Astrocyte of the hippocampus (primary cell): ENCODE measurements at places on chromosomes 4 and X.

- no peak for DNase-seq
These were observed 54.7 kb upstream of the LAS1L start for GRCh38 chrX:65589304-65589703.

DNA sequence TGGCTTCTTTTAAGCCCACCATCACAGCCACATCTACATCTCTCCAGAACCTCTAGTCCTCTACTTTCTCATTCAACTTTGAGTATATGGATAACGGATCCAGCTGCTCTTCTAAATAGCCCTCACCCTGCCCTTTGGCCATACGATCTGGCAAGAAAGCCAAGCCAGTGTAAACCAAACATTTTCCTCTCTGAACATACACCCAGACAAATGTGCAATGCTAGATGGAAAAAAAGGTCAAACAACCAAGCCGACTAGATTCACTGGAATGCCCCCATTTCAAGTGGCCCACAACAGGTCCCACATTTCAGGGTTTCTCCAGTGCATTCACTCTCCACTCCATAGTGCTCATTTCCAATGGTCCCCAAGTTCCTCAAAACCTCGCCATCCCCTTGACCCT is 24.0 kb downstream of the USP46 start:
- no peak for DNase-seq

DNA sequence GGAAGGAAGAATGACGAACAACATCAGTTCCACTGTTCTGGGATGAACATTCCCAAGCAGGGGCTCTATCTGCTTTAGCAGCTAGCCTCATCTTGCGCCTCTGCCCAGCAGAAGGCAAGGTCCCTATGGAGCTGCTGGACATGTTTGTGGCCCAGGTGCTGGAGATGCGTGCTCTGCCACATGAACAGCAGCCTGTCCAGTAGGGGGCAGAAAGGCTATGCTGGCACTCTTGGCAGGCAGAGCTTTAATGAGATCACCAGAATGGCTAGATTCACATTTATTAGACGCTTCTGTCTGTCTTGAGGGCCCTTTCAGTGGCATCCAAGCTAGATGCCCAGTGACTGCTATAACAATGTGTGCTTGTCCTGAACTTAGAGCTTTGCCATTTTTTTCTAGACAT is 1826.0 kb downstream of the STIM2 start:
- DNase-seq, result peak; percentile 40

DNA sequence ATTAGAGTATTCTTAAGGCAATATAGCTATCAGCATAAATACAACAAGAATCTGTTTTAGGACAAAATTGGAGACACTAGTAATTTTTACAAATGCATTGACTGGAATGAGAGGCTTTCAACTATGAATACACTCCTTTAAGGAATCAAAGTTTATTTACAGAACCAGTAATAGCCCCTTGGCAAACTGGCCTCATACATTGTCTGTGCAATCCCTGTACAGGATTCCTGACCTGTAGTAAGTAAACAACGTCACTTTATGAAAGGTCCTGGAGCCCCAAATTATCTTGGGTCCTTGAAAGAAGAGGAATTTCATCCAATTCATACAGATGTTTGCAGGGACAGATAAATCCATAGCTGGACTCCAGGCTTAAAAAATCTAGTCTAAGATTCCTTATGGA is 25.4 kb upstream of the CXCL3 start:
- no peak for DNase-seq

DNA sequence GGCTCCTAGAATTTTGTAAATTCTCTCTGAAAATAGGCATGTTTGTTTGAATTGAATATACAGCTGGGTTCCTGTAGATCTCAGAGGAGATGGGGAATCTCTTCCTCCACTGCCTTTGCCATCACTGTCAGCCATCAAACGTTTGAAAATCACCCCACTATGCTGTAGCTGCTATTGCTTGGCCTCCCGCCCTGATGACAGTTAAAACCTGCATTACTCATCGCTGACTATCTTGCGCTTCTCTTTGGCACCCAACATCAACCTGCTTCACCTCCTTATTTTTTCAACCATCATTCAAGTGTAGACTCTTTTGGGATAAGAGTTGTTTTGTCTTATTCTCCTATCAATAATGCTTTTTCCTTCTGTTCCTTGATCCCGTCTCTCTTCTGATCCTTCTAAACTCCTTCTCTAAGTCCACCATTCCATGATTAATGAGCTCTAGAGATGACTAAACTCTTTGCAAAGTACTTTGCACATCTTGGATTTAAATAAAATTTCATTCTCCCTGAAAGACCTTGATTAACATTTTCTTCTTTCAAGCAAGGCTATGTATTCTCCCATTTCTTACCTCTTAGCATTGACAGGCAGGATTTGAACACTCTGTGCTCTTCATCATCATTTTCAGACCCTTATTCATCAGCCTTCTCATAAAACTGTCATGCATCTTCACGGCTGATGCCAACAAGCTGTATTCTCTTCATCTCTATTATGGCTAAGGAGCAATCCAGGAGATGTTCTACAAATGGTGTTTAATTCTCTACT is 133.0 kb downstream of the SNCA start:
- no peak for DNase-seq

DNA sequence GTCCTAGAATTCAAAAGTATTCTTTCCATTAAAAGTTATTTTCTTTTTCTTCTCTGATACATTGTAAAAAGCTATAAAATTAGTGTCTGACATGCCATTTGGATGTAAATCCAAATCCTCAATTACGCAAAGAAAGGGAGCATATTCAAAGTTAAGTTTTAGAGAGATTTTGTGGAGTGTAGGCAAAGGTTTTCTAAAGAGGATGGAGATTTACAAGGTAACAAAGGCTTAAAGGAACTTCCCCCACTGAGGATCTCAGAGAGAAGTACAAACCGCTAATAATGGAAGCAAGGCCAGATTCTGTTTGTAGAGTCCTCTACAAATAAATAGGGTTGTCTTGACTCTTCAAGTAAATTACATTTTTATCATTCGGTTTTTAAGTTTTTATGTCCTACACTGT is 91.0 kb upstream of the MAPK10 start:
- DNase-seq, result no peak

- no peak for DNase-seq
These were observed 17.3 kb downstream of the SUV39H1 start for GRCh38 chrX:48713847-48714246.

- no peak for DNase-seq
These were observed 39.5 kb upstream of the RBMX start for GRCh38 chrX:136920001-136920400.

DNA sequence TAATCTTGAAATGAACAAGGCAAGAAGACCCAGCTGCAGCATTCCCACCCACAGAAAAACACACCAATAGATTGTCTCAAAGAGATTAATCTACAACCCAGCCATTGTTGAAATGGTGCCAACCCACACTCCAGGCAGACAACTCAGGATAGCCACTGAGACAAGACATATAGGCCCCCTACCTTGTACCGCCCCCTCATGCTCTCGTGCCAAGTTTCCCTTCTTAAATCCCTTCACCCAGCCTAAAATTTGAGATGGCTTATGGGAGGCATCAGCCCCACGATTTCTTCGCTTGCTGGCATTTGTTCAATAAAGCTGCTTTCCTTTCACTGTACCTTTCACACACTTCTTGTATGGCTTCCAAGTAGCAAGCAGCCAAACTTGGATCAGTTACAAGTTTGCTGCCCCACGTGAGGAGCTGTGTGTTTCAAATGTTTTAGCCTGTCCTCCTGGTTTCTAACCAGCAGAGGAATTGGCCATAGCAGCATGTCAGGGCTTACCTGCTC is 1754.1 kb downstream of the C4orf33 start:
- DNase-seq, result peak; percentile 55

DNA sequence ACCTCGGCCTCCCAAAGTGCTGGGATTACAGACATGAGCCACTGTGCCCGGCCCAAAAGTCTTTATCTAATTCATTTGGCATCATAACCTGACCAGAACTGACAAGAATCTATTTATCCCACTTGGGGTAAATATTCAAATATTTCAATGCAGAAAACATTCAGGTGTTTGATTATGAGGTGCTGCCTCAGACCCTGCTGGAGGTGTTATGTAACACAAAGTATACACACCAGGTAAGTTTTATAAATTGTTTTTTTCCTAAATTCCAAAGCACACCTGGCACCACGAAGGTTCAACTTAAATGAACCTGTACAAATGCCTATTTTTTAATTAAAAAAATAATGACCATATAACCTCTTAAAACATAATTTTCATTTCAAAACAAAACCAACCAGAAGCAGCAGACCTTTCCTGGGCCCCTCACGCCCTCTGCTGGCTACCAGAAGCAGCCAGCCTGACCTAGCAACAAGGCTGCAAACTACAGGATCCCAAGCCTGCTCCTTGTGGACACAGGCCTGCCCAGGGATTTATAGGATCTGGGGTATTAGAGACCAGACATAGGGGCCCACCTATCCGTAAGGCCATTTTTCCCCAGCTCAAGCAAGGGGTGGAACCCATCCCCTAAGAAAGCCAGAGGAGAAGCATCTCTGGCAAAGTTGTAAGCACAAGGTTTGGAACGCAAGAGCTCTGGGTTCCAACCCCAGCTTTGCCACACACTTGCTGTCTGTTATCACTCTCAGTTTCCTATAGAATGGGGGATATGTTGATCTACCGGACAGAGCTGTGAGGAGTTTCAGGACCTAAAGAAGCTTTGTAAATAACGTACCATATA is 11.7 kb downstream of the OTUD5 start:
- DNase-seq, result peak; percentile 60

DNA sequence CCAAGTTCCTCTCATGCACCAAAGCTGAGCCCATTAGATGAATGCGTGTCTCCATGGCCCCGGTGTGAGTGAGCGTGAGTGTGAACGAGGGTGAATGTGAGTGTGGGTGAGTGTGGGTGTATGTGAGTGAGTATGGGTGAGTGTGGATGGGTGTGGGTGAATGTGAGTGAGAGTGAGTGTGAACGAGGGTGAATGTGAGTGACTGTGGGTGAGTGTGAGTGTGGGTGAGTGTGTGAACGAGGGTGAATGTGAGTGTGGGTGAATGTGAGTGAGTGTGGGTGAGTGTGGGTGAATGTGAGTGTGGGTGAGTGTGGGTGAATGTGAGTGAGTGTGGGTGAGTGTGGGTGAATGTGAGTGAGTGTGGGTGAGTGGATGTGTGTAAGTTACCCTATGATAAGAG is 1521.8 kb upstream of the TENM3 start:
- DNase-seq, result no peak

GRCh38 chr4:110501826-110502225 is 25.9 kb downstream of the ENPEP start:
- DNase-seq, result peak; percentile 19

- peak; percentile 92 for DNase-seq
These were observed 104.1 kb downstream of the PHOX2B start for GRCh38 chr4:41644288-41644914.

DNA sequence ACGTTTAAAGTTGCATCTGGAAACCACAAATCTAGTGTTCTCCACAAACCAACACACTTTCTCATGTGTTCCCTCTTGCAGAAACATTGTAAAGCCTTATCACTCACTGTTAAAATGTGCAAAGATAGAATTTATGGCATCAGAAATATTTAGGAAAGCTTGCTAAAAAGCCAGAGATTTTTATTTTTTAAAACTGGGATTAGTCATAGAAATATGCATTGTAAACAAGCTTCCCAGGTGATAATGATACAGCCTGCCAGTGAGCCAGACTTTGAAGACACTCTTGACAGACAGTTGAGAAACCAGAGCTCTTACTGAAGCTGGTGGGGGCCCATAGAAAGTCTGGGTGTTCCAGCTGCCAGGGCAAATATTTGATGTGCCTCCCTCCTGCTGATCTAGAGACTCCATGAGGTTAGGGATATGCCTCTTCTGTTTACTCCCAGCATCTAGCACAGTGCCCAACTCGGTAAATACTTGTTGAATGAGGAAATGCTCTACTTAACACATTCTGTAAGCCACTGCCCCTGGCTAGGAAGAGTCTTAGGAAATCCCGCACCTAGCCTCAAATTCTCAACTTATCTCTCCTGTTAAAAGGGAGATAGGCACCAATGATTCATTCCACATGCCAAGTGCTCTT is 179.0 kb upstream of the RASGEF1B start:
- peak; percentile 31 for DNase-seq

DNA sequence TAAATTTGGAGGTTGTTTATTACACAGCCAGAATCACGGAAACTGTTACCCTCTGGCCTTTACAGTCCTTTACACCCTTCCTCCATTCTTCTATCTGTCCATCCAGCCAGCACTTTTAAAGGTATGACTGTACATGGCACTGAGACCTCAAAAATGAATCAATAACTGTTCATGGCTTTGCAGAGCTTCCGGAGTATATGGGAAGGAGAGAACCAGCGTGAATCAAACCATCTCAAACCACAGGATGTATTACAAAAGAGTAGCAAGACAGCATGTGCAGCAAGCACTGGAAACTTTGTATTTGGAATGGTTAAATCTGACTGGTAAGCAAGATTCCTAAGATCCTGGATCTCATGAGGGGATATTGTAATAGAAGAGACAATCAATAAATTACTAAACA is 228.5 kb upstream of the CASK start:
- DNase-seq, result no peak

- DNase-seq, result no peak
These were observed 15.2 kb upstream of the MRFAP1 start for GRCh38 chr4:6625256-6625655.

DNA sequence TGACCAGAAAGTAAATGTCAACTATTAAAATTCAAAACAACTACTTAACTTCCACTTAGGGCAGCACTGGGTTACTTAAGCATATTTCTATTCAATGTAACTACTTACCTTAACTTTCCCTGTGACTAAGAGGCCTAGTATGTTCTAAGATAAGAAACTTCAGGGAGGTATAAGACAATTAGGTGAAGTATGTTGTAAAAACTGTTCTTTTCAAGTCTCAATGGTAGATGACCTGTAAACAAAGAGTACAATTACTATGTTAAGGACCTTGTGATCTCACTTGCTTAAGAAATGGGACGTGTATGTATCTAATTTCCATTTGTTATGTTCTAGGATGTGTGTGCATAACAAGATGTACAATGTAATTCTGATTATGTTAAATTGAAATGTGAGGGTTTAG is 960.5 kb downstream of the CCSER1 start:
- no peak for DNase-seq

- DNase-seq, result no peak
These were observed 13.4 kb downstream of the PJA1 start for GRCh38 chrX:69151866-69152284.

GRCh38 chrX:37685381-37686359 is at the start of gene XK:
Gene XK, plus strand, starts transcription at chrX:37685791. Its CDS starts 171 bp downstream, at chrX:37685962.
- DNase-seq, result peak; percentile 48

DNA sequence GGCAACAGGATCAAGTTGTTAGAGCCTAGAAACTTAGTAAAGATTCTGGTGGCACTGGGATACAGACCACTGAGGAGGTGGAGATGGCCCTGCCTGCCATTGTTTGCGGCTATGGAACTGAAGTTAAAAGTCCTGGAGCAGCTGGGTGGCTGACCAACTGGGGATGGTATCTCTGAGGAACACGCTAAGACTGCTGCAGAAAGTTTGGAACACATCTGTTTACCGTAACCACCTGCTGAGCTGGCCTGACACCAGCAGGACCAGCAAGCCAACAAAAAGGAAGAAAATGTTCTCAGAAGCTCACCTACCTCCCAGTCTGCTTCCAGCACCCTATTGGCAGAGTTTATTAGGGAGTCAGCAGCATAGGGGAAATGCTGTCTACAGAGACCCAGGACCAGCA is 17.4 kb upstream of the PACRGL start:
- no peak for DNase-seq

GRCh38 chr4:92506933-92507332 is 203.2 kb downstream of the GRID2 start:
- no peak for DNase-seq

- DNase-seq, result no peak
These were observed 19.6 kb upstream of the KDM5C start for GRCh38 chrX:53244610-53245009.
